ENCODE measurements at places on chromosomes 6 and 20.
A peak's percentile ranks its signal among the peaks of the same experiment; 100 is the strongest.

DNA sequence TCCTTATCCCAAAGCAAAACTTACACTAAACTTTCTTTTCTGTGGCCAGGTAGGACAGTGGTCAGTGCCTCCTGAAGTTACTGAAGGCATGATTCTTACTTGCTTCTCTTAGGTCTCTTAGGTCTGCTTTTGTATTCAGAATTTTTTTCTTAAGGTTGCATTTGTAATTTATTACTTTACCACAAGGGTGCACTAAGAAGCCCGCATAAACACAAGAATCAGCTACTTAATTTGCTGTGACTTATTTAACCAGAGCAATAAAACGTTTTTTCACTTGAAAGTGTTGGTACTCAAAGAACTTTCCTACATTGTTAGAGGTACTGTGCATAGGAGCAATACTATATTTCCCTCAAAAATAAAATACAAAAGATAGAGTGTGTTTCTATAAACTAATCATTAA, 75.4 kb upstream of the LAMA2 start:
- DNase-seq, result no peak

GRCh38 chr20:3235666-3236324, 3.2 kb downstream of the SLC4A11 start:
- no peak for DNase-seq

- no peak for DNase-seq
These were observed 17.3 kb upstream of the ZNF334 start for GRCh38 chr20:46530640-46531039.

- no peak for DNase-seq
These were observed 54.1 kb upstream of the SASH1 start for GRCh38 chr6:148288541-148288940.

- no peak for DNase-seq
These were observed 12.5 kb downstream of the SIRT5 start for GRCh38 chr6:13586603-13587542.

DNA sequence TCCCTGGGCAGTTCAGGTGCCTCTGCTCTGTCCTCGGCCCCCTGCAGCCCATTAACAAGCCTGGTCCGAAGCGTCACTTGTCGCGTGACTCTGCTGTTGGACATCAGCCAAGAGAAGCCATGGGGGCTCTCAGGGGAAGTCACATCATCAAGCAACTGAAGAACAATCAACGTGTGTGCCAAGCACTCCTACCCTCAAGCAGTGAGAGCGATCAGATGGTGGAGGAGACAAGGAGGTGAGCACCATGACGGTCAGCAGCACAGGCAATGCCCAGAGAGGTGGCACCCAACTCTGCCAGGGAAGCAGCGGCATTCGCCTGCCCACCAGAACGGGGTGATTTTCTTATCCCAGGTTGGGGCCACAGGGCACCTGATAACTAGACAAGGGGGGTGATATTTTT, 132.7 kb downstream of the AGPAT4 start:
- no peak for DNase-seq

DNA sequence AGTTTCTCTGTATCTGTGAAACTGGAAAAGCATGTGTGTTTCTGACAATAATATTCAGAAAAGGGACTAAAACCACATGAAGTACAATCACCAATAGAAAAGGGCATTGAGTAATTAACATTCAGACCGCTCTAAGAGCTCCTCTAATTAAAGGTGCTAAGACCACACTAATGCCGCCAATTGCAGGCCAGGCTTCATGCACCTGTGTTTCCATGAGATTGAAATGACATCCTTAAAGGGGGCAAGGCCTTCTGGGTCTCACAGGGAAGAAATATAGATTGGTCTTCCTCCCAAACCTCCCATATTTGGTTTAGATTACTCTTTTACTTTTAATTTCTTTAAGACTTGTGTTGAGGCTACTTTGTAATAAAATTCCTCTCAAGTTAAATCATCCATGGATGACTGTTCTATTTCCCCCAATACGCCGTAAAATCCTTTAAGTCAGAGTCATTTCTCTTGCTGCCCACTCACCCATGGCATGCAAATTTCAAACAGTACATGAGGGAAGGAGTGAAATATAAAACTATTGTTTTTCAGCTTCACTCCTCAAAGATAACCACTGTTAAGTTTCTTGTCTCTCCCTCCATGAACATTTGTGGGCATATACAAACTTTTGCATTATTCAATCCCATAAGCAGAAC, 110.6 kb downstream of the UBE3D start:
- DNase-seq, result no peak

GRCh38 chr20:745683-746301, 22.5 kb downstream of the SLC52A3 start:
- DNase-seq, result no peak

GRCh38 chr6:53335224-53335994, 13.3 kb downstream of the ELOVL5 start:
- DNase-seq, result peak; percentile 66

DNA sequence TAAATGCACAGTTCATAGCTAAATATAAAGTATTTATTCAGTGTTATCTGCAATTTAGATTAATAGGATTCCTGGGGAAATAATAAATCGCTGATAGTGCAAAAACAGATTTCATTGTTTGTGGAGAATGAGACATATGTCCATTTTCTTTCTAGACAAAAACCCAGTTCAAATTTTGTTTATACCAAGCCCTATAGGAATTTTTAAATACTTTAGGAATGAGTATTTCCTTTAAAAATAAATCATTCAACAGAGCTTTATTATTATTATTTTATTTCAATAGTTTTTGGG, 86.5 kb downstream of the METTL24 start:
- DNase-seq, result no peak

- DNase-seq, result no peak
These were observed 234.8 kb upstream of the TENT5A start for GRCh38 chr6:81987293-81987692.

DNA sequence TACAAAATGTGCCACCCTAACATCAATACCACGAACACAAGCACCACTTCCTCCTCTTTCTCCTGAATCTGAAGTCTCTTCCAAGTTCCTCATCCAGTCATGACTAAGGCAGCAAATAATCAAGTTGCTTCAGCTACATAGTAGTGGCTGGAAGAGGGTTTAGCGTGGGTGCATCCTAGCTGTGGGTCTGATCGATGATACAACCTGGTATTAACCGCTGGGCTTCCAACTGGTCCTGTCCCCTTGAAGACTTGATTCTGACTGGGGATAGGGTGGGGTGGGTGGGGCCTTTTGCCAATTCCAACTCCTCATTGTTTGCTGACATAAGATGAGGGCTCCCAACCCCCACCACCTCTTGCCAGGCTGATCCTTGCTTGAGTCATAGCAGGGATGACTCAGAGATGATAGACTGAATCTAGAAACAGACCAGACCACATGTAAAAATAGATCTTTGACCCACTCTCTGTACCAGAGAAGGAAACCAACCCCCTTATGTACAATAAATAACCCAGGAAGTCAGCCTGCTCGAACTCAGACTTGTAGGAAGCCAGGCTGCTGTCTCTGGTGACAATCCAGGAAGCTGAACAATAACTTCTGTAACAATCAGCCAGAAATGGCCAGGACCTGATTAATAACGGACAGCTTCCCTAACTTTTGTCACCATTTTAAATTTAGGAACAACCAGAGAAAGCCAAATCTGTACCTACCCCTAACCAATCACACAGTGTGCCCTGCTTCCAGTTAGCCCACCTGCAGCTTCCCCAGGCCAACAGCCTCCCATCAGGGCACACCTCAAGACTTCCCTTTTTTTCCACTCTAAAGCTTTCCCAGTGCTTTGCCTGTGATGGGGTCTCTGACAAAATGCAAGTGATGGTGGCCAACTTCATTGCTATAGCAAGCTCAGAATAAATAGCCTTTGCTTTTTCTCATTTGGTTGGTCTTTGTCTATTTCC, 68.9 kb upstream of the FAM184A start:
- DNase-seq, result peak; percentile 34

- DNase-seq, result no peak
These were observed 48.0 kb upstream of the NOP56 start for GRCh38 chr20:2604506-2604835.

DNA sequence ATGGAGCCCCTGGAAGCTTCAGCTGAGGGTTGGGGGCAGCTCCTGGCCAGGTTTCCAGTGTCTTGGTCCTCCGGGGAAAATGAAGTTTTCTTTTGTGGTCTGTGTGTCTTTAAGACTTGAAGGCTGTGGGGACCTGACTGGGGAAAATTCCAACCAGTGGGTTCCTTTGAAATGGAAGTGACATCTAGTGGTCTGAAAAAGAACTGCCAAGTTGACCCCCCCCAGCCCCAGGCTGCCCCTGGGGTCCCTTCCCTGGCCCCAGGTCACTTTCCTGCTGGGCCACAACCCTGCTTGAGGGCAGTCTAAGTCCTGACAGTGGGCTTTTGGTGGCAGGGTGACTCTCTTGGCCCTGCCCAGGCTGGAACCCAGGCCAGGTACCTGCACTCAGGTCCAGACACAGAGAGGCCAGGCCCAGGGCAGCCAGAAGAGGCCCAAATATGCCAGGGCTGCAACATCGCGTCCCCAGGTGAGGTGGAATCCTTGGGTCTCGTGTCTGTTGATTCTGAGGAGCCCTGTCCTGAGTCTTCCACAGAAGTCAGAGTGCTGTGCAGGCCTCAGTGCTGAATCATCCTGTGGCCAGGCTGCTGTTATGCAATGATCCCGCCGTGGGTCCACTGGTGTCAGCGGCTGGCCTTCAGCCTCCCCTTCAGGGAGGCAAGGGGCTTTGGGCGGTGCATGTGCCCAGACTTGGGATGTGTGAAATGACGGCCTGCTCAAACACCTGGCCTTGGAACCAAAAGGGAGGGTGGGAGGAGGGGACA, 68.4 kb downstream of the VEGFA start:
- no peak for DNase-seq

- DNase-seq, result no peak
These were observed 4.1 kb upstream of the PREX1 start for GRCh38 chr20:48831718-48832404.

GRCh38 chr6:109515781-109516409, 32.9 kb upstream of the ZBTB24 start:
- no peak for DNase-seq

- DNase-seq, result no peak
These were observed 28.4 kb upstream of the SLC35A1 start for GRCh38 chr6:87444362-87444761.

GRCh38 chr20:46559001-46559400, 8.5 kb upstream of the OCSTAMP start:
- no peak for DNase-seq

- peak; percentile 19 for DNase-seq
These were observed 63.7 kb downstream of the GPX5 start for GRCh38 chr6:28589234-28589956.

GRCh38 chr6:8268156-8268555, 165.8 kb upstream of the EEF1E1 start:
- no peak for DNase-seq

GRCh38 chr6:121920616-121921015, 478.8 kb upstream of the HSF2 start:
- no peak for DNase-seq

DNA sequence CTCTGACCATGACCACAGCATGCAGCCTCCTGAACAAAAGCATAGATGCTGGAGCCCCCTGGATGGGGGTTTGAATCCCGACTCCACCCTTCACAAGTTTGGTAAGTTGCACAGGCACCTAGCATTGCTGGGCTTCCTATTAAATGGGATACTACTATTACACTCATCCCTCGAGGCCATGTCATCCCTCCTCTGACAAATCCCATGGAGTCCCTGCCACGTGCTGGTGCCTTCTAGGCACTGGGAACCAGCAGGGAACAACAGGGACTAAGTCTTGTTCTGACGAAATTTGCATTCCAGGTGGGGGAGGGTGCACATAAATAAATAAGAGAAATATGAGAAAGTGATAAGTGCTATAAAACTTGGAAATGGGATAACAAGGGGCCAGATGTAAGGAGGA, 15.3 kb upstream of the SIRPA start:
- no peak for DNase-seq

- peak; percentile 80 for DNase-seq
These were observed 36.9 kb downstream of the HFE start for GRCh38 chr6:26123947-26124780.

DNA sequence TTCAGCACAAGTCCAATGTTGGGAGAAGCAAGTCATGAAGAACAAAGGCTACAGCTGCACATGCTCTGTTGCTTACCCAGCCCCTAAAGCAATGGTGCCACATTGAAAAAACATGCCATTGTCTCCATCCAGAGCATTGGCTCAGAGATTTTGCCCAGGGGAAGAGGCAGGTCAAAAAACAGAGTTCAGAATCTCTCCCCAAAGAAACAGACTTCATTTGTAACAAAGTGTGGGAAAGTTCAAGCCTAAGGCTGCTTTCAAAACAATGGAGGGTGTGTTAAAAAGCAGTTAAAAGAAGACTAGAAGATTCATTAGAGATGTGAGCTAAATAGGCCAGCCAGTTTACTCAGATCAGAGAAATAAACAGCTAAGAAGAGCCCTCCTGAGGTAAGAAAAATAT, 63.6 kb downstream of the DZANK1 start:
- no peak for DNase-seq

GRCh38 chr6:127201321-127201720, 65.3 kb upstream of the RNF146 start:
- no peak for DNase-seq

- DNase-seq, result no peak
These were observed 687.7 kb upstream of the MARCKS start for GRCh38 chr6:113169484-113169883.

DNA sequence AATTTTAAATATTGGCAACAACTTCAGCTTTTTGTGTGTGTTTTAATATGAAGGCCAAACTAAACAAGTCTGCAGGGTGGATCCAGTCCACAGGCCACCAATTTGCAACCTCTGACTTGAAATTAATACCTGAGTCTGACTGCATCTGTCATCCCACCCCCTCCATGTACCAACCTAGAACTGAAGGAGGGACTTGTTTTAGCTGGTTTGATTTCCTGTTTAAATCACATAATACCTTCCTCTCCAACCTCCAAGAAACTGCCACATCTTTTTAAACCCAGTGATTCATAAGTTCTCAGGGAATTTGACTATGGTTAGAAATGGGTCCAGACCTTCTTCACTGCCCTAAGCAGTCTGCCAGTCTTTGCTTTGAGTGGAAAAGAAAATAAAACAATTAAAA, 21.6 kb downstream of the RNF8 start:
- DNase-seq, result no peak

DNA sequence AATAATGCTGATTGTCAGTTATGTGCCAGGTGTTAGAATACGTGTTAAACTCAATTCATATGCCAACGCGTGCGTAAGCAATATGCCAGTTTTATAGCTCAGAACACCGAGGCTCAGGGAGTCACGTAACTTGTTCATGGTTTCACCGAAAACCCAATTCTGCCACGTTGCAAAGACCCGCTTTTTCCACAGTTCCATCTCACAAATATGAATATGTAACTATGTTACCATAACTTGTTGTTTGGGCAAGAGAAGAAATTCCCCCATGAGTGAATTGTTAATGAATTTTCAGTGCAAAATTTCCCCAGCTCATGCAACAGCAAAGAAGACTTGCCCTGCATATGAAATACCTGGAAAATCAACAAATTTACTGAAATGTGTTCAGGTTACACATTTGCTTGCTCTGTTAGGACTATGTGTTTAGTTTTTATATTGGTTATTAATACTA, 30.1 kb downstream of the SF3B5 start:
- no peak for DNase-seq

DNA sequence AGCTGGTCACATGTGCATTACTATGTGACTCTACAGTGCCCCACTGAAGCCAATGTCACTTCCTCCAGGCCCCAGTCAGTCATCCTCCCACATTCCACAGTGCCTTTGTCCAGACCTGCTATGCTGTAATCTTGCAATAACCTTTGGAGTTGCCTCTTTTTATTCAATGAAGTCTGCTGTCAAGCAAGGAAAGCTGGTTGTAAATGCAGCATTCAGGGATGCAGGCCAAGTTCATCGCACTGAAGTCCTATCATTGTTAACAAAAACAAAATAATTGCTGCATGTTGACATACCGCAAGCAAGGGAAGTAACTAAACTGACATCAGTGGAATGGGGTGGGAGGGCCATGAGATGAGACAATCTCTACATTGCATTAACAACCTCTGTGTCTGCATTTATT, 131.2 kb upstream of the CDYL start:
- no peak for DNase-seq

Data from stimulated activated CD4-positive, alpha-beta T cell treated with anti-CD3 and anti-CD28 coated beads, Interleukin-4, amount 100 ng/mL, for 4 hours (primary cell).